Smooth muscle cell of trachea (primary cell): ENCODE measurements at places on chromosomes 4 and X. TPM values are rescaled to one million over a fixed set of nuclear protein-coding genes. Genes with fewer than 3 reads are reported as not detected.

Gene GJB1
- total RNA-seq = not detected in 2 replicates

Gene SLC2A9
- total RNA-seq = 0.73 and 2.8 TPM in 2 replicates

Gene GYG2
- 4.5 and 9.3 TPM in 2 replicates for total RNA-seq

Gene GAGE2A
- total RNA-seq = not detected in 2 replicates

Gene HSFX1
- total RNA-seq = 0.87 and 2.0 TPM in 2 replicates

Gene SSX4B
- not detected in 2 replicates for total RNA-seq

Gene C4orf36
- 2.3 and 3.1 TPM in 2 replicates for total RNA-seq

Gene YY2
- 2.5 and 2.8 TPM in 2 replicates for total RNA-seq

Gene VSIG4
- total RNA-seq = not detected in 2 replicates

Gene GPR82
- total RNA-seq = under 0.01 TPM in 1 of 2 replicates, not detected in the other

Gene ZFP92
- total RNA-seq = under 0.01 and 0.33 TPM in 2 replicates

Gene AFF2
- under 0.01 TPM in 1 of 2 replicates, not detected in the other for total RNA-seq

Gene ASMT
- not detected in 2 replicates for total RNA-seq
